ENCODE measurements at places on chromosomes 11 and 22.

DNA sequence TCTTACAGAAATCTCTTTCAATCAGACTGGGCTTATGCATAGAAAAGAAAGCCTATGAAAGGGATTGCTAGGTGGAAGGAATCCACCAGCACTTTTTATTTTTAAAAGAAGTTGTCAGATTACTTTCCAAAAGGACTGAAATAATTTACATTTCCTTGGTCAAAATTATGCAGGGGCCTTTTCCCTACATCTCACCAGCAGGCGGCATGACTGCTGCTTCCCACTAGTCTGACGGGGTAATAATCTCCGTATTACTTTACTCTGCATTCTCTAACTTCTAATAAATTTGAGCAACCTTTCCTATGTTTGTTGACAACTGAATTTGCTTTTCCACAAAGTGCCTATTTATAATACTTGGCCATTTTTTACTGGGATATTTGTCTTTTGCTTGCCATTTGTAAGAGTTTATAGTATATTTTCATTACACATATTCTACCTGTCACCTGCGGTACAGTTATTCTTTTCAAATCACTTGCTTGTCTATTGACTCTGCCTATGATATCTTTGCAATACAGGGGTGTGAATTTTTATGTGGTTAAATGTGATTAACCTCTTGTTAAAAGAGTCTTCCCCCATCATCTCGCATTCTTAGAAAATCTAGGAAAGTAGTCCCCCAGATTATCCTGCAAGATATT lies 51.9 kb upstream of the USP47 start:
- DNase-seq: no peak

DNA sequence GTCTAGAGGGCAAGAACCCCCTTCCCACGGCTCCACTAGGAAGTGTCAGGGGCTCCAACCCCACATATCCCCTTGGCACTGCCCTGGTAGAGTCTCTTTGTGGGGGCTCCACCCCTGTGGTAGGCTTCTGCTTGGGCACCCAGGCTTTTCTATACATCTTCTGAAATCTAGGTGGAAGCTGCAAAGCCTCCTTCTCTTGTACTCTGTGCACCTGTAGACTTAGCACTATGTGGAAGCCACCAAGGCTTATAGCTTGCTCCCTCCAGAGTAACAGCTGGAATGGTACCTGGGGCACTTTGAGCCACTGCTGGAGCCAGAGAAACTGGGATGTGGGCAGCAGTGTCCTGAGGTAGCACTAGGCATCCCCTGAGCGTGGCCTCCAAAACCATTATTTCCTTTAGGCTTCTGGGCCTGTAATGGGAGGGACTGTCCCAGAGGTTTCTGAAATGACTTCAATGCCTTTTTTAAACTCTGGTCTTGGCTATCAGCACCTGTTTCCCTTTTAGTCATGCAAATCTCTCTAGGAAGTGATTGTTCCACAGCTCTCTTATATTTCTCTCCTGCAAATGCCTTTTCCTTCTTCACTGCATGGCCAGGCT lies 68.4 kb downstream of the TRAF6 start:
- no peak for DNase-seq

GRCh38 chr11:89189776-89190175 lies 12.1 kb downstream of the TYR start:
- DNase-seq: no peak

DNA sequence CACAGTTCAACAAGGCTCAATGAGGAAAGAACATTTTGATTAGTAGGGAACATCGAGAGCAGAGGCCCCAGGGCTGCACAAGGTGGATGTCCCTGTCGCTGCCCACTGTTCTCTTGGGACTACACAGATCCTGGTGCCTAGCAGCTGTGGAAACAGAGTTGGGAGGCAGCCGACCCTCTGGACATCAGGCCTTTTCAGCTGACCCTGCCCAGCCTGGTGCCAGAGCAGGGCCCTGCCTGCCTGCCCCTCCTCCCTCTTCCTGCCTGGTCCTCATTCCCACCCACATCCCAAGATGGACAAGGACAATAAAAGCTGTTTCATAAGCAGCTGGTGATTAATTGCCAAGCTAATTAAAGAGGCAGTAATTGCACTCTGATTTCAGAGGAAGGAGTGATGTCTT lies 60.7 kb downstream of the NFAM1 start:
- DNase-seq: no peak

DNA sequence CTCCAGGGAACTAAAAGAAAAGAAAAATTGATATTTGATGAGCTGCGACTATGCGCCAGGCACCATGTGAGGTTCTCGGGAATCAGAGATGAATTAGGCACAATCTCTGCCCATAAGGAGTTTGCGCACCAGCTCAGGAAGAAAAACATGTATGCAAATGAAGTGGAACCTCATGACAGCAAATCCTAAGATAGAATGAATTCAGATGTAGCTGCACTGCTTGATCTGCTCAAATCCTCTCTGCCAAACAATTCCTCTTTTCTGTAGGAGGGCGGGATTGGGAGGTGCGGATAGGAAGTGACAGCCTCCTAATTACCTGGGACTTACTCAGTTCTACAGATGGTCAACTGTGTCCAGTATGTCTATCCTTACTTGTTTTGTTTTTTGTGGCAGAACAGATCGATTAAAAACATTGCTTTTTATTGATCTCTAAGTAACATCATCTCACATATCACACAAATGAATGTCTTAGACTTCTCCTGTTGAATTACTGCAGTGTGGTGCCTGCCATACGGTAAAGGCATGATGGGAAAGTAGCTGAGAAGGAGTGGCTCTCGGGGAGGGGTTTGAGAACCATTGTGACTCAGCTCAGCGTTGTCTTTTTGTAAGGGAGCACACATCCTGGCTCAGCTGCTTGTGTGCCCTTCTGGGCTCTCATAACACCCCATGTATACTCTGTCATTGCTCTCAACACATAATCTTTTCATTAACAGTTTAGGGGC lies 13.9 kb downstream of the CRTAM start:
- DNase-seq: peak; percentile 37

- DNase-seq: no peak
Measured at GRCh38 chr22:36383110-36383581, 4.6 kb downstream of the MYH9 start.

DNA sequence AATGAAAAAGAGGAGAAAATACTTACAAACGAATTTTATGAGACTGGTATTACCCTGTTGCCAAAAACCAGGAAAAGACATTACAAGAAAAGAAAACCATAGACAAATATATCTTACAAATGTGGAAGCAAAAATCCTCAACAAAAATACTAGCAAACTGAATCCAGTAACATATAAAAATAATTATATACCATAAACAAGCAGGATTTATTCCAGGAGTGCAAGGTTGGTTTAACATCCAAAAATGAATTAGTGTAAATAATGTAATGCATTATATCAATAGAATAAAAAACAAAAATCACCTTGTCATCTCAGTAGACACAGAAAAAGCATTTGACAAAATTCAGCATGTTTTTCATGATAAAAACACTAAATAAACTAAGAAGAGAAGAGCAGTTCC lies 7.3 kb downstream of the NF2 start:
- no peak for DNase-seq

DNA sequence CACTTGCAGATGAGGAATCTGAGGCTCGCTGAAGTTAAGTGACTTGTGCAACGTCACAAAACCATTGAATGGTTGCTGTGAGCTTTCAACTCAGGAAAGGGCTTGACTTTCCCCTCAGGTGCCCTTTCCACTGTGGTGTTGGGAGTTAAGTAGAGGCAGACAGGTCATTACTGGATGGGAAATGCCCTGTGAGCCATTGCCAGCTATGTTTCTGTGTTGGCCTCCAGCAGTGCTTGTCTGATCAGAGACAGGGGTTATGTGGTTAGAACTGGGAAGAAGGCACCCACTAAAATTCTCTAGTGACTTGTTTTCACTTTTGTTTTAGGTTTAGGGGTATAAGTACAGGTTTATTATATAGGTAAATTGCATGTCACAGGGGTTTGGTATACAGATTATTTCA lies 96.6 kb downstream of the FDX1 start:
- no peak for DNase-seq

- DNase-seq: no peak
Measured at GRCh38 chr22:25451480-25452114, 112.9 kb upstream of the GRK3 start.

- DNase-seq: no peak
Measured at GRCh38 chr11:27100534-27100933, 59.9 kb downstream of the BBOX1 start.

GRCh38 chr11:95269036-95269819 lies 38.2 kb upstream of the SESN3 start:
- DNase-seq: no peak

DNA sequence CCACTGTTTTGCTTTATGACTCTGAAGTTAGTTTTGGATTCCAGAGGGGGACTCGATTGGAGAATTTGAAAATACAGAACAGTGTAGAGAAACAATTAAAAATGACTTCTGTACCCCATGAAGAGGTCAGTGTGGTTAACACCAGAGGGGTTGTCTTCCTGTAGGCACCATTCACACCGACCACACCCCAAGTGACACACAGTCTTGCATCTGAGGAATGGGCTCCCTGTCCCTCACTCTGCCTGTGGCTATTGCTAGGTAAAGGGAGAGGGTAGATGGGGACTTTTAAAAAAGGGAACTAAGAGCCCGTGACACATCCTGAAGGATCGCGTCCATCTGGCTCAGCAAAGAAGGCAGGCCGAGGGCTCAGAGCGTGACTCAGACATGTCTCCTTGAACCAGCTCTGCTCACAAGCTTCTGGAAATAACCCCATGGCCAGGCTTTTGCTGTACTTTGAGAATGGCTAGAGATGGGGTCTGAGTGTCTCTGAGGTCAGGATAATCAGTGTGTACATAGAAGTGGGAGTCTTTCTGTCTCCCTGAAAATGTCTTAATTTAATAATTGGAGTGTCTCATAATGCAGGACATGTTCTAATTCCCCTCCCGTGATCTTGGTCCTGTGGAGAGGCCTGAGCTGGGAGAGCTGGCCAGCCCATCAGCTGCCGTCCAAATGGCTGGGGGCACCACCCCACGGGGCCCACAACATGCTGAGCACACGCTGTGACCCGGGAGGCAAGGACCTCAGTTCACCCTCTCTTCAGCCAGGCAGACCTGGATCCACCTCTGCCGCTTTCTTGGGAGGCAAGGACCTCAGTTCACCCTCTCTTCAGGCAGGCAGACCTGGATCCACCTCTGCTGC lies 39.3 kb downstream of the SGSM1 start:
- no peak for DNase-seq

GRCh38 chr11:110870816-110871522 lies 158.7 kb upstream of the ARHGAP20 start:
- no peak for DNase-seq

GRCh38 chr11:3133261-3134217 lies 31.6 kb downstream of the OSBPL5 start:
- DNase-seq: no peak

- DNase-seq: no peak
Measured at GRCh38 chr11:116314006-116314405, 458.8 kb downstream of the BUD13 start.

DNA sequence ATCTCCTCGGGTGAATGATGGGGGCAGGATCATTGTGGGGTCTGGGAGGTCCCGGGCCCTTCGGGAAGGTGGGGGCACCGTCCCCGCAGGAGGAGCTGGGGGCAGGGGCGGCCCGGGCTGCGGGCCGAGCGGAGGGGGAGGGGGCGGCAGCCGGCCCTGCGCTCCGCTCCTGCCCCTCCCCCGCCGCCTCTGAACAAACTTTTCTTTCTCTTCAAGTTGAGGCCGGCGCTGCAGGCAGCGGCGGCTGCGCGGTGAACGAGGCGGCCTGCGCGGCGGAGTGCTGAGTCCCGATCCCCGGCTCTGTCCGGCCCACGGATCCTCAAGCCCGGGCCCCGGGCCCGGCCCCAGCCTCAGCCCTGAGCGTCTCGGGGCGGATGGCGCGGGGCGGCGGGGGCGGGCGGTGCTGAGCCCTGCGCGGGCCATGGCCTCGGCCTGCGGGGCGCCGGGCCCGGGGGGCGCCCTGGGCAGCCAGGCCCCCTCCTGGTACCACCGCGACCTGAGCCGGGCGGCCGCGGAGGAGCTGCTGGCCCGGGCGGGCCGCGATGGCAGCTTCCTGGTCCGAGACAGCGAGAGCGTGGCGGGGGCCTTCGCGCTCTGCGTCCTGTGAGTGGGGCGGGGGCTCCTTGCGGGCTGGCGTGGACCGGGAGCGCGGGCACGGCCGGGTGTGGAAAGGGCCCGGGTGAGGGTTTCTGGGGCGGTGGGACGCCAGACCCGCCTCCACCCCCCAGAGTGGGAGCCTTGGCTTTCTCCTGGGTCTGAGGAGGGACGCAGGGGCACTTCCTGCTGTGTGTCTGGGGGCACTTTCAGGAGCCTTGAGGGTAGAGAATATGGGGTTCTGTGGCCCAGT lies at the start of gene INPPL1:
TSS of gene INPPL1 (plus strand) at position 204 of the 847 bp plus-strand sequence. CDS start at position 422, 218 bp downstream.
- peak; percentile 37 for DNase-seq

- no peak for DNase-seq
Measured at GRCh38 chr11:74989260-74989638, 516 bp downstream of the NEU3 start.

DNA sequence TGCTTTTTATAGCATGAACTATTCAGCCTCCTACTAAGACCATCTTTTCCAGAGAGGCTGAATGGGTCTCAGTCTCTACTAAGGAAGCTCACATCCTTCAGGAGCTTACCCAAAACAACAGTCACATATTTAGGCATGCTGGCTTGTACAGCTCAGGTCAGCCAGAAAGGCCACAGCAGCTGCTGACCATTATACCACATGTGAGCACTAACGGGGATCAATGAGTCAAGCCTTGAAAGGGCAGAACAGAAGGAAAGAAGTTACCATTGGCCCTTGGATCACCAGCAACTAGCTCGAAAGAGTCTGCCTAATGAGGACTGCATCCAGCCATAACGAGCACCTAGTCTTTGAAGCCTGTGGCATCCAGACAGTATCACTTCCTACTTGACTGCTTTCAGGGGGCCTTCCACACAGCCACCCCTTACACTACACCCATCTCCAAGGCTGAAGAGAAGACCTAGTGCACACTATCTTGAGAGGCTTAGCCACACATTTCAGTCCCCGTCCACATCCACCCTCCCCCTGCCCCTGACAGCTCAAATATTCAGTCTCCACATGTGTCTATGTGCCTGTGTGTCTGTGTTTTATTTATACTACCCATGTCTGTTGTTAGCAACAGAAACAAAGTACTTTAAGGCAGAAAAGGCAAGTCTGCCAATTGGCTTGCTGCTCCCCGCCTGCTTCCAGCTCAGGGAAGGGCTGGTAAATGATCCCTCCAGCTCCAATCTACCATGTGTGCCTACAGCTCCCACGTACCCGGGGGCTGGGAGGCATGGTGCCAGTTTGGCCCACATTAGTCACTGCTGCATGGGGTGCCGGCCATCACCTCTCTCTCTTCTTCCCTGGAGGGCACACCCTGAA lies 95.5 kb downstream of the RPL27A start:
- no peak for DNase-seq

- no peak for DNase-seq
Measured at GRCh38 chr11:12687216-12687623, 13.0 kb downstream of the TEAD1 start.

DNA sequence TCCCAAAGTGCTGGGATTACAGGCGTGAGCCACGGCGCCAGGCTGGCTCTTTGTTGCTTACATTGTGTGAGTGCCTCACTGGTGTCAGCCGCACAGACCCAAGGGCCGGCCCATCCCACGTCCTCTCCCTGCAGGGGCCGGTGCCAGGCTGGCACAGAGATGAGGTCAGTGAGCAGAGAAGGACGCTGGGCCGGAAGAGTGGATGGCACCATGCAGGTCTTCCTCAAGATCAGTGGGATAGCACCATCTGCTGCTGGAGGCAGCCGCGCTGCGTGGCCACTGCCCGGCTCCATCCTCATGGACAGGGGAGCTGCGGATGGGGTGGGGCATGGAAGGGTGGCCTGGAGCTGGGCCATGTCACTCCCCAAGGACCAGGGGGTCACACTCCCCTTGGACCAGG lies 22.0 kb upstream of the FGF4 start:
- DNase-seq: no peak

- no peak for DNase-seq
Measured at GRCh38 chr11:83078269-83078668, 6.6 kb upstream of the RAB30 start.
